ENCODE measurements at places on chromosomes 1 and 21. TPM values are rescaled to one million over a fixed set of nuclear protein-coding genes. Genes with fewer than 3 reads are reported as not detected.

- no peak for DNase-seq
Observed at GRCh38 chr1:154446292-154446691, 41.1 kb downstream of the IL6R start.

DNA sequence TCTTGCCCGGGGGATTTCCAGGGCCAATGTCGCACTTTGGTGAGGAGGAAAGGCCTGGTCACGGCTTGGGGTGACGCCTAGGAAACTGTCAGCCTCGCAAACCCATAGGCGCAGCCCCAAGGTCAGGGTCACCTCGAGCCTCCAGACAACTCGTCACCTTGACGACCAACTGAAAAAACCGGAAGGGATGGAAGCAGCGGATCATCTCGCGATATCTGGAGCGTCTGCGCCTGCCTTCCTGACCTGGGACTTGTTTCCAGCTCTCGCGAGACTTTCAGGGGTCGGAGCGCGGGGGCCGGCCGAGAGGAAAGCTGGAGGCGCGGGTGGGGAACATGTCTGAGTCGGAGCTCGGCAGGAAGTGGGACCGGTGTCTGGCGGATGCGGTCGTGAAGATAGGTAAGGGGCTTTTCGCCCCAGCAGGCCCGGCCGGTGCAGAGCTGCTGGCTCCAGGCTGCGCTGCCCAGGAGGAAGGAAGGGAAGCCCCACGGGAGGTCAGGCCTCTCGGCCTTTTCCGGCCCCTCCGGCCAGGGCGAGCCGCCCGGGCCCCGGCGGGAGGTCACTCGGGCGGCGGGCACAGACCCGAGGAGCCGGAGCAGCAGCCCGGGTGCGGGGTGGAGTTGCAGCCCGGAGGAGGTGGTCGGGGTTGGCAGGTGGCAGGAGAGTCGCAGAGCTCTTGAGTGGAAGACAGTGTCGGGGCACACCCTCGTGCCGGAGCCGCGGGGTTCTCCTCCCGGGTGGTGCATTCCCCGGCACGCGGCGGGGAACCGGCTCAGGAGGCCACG is 47.2 kb upstream of the NBL1 start:
- peak; percentile 97 for DNase-seq

- no peak for DNase-seq
Observed at GRCh38 chr21:41317063-41317392, 427 bp downstream of the FAM3B start.

- no peak for DNase-seq
Observed at GRCh38 chr1:209839875-209840546, 12.2 kb downstream of the UTP25 start.

TINAGL1 gene
- total RNA-seq, result not detected

DNA sequence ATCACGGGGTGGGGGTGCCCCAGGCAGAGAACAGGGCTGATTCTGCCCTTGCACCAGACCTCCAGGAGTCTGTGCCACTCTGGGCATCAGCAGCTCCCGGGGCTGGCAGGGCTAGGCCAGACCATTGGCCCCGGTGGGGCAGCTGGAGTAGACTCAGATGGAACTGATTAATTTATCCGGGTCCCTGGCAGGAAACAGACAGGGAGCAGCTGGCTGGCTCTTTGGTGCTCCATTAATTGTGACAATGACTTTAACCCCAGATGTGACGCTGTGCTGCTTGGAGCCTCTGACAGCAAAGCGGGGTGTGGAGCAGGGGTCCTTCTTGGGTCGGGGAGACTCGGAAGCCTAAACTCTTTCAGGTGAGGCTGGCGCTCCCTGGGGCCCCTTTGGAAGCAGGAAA is 9.5 kb downstream of the EPHA8 start:
- DNase-seq, result no peak

- DNase-seq, result no peak
Observed at GRCh38 chr1:173714441-173714758, 381 bp upstream of the KLHL20 start.

DNA sequence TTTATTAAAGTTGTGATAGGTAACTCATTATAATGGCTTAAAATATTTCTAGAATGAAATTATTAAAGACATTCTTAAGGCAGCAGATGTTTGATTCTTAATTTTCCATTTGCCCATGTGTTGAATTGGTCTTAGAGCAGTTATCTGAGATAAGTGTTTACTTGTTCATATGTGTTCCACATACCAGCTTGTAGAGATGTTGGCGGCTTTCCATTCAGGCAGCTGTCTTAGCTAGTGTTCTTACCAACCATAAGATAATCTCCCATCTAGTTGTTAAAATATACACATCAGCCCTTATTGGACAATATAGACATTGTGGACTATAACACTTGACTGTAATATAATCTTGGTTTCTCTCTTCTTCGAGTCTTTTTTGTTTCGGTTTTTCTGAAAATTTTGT is 1372.9 kb upstream of the ADGRL2 start:
- no peak for DNase-seq

DNA sequence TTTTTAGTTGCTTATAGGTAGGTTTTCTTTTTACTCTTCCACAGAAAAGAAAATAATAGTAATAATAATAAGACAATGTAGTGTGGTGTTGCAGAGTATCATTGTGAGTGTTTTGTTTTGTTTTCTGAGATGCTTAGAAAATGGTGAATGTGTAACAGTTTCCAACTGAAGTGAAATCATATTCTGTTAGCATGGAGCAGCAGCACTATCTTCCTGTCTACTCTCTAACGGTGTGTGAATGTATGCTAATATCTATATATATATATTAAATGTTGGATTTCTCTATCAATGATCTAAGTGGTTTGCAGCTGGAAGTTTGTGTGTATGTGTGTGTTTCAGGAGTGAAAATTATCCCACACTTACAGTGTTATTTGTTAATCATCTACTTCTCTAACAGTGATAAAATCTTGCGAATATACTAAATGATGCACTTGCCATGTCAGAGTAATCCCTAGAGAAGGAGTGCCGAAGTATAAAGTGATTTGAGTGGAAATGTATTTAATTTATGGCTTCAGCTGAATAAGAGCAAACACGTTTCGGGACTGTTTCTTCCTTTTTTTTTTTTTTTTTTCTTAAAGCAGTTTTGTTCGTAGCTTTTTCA is 377 bp downstream of the SAMD13 start:
- DNase-seq, result no peak

- no peak for DNase-seq
Observed at GRCh38 chr1:100266741-100267140, 725 bp downstream of the RTCA start.

GRCh38 chr1:149848340-149849110 is 50.8 kb upstream of the BOLA1 start:
- no peak for DNase-seq

DNA sequence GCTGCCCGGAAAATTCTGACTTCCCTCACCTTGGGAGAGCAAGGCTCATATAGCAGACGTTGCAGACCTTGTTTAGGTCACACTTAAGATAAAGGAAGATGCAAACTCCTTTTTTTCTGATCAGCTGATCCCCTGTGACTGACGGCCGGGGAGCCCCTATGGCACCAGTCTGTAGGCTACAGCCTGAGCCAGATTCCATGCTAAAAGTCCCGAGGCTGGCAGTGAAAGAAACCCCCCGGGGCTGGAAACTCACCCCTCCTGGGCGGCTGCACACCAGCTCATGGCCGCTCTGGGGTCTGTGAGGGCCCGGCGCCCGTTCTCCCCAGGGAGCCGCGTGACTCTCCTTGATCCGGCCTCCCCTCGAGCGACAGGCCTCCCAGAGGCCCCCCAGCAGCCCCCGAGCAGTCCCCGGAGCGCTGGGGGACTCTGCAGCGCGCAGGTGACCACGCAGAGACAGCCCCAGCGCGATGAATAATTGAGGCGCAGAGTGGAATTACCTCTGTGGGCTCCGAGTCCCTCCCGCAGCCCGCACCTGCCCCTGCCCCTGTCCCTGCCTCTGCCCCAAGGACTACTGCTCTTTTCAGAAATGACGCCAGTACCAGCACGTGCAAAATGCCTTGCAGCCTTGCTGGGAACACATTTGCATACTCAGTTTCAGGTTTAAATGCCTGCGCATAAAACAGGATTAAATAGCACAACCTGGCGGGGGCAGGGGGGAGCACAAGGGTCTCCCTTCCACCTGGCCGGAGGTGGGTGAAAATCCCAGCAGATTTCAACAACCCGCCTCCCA is 62.6 kb upstream of the CLDN14 start:
- DNase-seq, result no peak

DNA sequence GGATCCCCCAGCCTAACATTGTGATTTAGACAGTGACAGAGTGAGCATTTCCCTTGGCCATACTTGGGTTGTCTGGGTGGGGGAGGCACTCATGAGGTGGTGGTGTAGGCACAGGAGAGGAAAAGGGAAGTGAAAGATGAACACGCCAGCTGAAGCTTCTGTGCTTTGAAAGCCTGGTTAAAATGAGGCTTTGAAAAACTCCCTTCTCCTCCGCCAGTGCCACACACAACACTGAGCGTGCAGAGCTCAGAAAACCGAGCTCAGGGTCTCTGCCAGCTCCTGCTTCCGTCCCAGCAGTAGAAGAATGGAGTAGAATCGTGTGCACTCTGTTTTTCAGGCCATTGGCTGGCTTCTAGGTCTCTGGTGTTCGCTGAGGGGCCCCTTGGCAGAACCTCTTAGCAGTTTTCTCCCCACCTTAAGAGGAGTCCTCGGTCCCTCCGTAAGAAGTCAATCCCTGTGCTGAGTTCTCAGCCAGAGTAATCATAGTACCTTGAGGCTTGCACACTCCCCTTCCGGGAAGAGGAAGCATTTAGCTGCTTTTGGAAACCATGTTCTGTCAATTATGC is 12.9 kb downstream of the PLEKHM2 start:
- DNase-seq, result no peak

HES4 gene
- 26.0 TPM for total RNA-seq

All from CD8-positive, alpha-beta T cell (primary cell).